ENCODE measurements at places on chromosomes 16 and 17.

- DNase-seq: no peak
Observed at GRCh38 chr17:5526821-5527598, 40.6 kb downstream of the MIS12 start.

DNA sequence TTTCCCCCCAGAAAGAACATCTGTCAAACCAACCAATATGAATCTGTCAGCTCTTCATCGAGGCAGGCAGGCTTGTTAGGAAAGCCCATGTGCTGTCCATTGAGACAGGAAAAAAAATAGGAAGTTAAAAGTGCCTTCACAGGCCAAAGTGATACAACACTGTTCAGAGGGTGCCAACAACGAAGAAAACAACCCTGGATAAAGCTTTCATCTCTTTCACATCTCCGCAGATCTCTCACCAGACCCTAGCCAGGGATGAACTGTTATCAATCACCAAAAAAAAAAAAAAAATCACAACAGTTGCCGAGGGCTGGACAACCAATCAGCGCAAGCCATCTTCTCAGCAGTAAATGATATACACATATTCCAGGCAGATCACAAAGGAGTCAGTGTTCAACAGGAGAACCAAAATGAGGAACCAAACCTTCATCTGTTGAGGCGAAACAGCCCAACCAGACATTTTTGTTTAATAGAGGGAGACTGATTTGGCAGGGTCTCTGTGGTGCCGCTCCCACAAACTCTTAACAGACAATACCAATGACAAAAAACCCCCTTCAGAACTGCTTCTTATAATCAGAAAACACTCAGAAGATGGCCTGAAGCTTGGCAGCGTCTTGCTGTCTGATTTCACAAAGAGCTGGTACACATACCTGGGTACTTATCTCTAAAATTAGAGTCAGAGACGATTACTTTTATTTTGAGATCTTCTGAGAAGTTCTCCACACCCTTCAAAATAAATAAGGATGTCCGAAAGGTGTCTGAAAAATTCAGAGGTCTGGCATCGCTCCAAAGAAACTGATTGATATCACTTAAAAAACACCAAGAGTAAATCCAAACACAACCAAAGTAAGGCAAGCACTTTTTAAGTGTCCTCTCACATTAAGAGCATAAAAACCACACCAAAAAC lies 1.8 kb downstream of the MAP3K14 start:
- DNase-seq: no peak

GRCh38 chr17:64459284-64459747 lies 10.4 kb downstream of the MILR1 start:
- peak; percentile 17 for DNase-seq

DNA sequence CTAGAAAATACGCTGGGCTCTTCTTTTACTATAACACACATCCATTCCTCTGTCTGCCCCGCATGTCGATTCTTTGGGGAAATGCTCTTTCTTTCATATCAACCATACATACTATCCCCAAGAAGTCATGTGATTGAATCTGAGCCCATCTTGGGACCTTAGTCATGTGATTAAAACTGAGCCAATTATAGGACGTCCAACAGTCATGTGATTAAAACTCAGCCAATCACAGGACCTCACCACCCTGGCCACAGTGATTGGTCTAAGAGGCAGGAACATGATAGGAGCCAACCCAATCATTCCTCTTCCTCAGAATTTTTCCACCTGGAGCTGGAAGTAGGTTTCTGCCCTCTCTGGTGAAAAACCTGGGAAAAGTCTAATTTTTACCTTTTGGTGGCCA lies 78.8 kb downstream of the TMEM114 start:
- DNase-seq: no peak

- no peak for DNase-seq
Observed at GRCh38 chr17:61405686-61406536, 6.3 kb downstream of the TBX2 start.

All from HT-29 (cell line).